ENCODE measurements at places on chromosomes 3 and 15.
A peak's percentile ranks its signal among the peaks of the same experiment; 100 is the strongest.

- DNase-seq = no peak
Observed at GRCh38 chr3:106530367-106530766, 661.6 kb upstream of the CBLB start.

GRCh38 chr15:57156210-57156884 is 220.0 kb upstream of the CGNL1 start:
- DNase-seq = no peak

DNA sequence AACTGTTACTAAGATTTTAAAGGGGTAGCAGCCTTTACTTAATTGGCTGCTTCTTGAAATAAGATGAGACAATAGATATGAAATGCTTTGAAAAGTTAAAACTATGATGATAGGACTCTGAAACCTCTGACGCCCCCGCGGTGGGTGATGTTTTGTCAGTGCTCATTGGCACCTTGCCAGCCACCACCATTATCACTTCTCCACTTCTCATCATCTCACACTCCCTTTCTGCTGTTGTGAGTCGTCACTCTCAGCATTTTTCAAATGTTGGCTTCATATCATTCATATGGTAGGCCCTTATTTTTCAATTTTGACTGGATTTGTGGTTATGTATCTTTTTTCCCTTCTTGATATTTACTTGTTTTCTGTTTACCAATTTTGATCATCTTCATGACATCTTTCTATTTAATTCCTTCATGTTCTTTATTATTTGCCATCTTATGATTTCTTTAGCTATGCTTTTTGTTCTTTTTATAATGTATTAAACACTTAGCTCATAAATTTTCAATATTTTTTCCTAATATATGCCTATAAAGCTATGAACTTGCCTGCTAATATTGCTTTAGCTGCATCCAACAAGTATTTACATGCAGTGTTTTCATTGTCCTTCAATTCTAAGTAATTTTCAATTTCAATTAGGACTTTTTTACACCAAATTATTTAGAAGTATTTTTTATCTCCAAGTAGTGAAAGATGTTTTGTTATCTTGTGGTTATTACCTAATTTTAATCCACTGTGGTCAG is 30.3 kb upstream of the SKOR1 start:
- no peak for DNase-seq

GRCh38 chr15:48266024-48266689 is 60.1 kb downstream of the SLC12A1 start:
- DNase-seq = no peak

DNA sequence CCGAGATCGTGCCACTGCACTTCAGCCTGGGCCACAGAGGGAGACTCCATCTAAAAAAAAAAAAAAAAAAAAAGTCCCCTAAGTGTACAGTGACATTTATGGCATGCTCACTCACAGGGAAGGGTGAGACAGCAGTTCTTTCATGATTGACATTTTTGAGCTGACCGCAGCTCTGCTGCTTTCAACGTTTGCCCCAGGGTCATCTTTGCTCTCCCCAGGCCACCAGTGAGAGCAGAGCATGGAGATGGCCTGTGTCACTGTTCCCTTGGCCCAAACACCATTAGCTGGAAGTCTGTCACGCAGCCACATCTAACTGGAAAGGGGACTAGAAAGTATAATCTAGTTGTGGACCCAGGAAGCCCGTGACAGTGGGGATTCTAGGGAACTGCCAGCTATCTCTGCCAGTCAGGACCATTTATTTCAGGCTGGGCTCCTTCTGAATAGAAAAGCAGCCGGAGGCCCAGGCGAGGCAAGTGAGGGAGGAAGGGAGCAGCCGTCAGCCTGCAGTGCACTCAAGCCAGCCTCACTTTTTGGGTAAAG is 193.4 kb upstream of the HES1 start:
- peak; percentile 93 for DNase-seq

DNA sequence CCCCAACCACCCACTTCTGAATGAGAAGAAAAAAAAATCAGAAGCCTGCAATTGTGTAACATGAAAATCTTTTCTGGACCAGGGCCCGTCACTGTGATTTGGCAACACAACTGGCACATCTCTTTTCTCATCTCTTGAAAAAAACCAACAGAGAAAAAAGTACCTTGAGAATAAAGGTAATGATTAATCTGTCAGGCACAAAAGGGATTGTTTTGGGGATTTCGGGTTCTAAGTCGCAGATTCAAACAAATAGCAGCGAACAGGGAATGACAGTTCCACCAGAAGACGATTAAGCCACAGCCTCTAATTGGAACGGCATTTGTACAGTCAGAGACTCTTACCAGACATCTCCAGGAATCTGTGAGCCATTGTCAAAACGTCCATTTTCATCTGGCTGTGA is at the start of gene AQP9:
Gene AQP9, plus strand, starts transcription at position 276 of the 400 bp plus-strand sequence. CDS start 185 bp downstream, outside the sequence.
- DNase-seq = no peak

- DNase-seq = no peak
Observed at GRCh38 chr15:100905850-100906249, 13.3 kb upstream of the LRRK1 start.

- DNase-seq = peak; percentile 85
Observed at GRCh38 chr3:160084998-160085397, 96.4 kb downstream of the IL12A start.

GRCh38 chr3:38117748-38118420 is 19.0 kb downstream of the ACAA1 start:
- DNase-seq = peak; percentile 56

DNA sequence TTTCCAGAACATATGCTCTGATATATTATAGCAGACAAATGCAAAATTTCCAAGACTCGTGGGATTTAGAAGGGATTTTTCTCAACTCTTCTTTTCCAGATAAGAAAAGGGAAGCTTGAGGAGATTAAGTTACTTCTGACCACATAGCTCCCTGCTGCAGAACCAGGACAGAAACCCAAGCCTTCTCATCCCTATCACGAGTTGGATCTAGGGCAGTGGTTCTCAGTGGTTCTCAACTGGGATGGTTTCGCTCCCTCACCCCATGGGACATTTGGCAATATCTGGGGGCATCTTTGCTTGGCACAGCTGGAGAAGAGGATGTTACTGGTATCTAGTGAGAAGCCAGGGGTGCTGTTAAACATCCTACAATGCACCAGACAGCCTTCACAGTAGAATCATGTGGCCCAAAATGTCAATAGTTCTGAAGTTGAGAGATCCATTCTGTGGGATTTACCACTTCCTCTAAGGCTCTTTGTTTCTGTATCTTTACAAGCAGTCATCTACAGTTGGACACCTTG is 64.2 kb downstream of the LIPC start:
- no peak for DNase-seq

- DNase-seq = no peak
Observed at GRCh38 chr3:46863261-46863782, at the start of gene MYL3. MYL3 (minus strand) TSS chr3:46863444; CDS start chr3:46863390, 54 bp downstream.

- no peak for DNase-seq
Observed at GRCh38 chr3:58612830-58613229, 35.6 kb upstream of the FAM107A start.

DNA sequence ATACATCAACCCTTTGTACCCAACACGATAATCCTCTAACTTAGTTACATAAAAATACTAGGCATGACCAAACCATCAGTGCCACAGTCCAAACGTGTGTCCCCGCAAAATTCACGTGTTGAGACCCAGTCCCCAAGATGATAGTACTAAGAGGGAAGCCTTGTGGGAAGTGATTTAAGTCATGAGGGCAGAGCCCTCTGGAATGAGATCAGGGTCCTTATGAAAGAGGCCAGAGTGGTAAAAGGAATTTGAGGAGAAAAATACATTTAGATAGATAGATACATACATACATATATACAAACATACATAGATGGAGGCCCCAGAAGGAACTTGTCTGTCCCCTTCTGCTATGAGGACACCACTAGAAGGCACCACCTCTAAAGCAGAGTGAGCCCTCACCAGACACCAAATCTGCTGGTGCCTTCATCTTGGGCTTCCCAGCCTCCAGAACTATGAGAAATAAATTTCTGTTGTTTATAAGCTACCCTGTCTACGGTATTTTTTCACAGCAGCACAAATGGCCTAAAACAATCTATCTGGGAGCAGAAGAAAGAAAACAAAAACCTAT is 8.0 kb downstream of the TBC1D2B start:
- no peak for DNase-seq

DNA sequence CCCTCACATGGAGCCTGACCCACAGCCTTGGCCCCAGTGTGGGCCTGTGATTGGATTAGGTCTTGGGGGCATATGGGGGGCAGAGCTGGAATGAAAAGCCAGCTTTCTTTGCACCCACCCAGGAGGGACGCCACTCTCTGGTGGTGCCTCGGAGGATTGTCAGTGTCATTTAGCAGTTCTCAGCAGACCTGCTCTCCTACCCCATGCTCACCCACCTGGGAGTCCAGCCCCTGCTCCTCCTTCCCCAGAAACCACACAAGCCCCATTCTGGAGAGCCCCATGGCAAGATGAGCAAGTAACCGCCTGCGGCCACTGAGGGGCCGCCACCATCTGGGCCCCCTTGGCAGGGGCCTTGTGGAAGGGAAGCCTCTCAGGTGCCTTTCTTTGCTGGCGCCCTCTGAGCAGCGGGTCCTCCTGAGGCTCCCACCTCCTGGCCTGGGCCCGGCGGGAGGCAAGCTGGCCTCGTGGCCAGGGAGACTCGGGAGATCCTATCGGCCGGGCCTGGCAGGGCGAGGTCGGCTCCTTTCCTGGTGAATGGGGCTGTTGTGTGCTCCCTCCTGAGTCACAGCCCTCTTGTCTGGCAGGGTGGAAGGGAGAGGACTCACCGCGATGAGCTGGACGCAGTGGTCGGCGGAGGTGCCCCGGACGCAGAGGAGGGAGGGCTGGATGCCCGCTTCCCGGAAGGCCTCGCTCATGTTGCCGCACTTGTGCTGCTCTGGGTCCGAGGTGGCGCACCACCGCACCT is 2.3 kb downstream of the MELTF start:
- DNase-seq = peak; percentile 80

DNA sequence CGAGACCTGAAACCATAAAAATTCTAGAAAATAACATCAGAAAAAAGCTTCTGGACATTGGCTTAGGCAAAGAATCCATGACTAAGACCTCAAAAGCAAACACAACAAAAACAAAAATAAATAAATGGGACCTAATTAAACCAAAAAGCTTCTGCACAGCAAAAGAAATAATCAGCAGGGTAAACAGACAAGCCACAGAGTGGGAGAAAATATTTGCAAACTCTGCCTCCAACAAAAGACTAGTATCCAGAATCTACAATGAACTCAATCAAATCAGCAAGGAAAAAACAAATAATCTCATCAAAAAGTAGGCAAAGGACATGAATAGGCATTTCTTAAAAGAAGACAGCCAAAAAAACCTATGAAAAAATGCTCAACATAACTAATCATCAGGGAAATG is 59.6 kb downstream of the DNAH12 start:
- DNase-seq = no peak

DNA sequence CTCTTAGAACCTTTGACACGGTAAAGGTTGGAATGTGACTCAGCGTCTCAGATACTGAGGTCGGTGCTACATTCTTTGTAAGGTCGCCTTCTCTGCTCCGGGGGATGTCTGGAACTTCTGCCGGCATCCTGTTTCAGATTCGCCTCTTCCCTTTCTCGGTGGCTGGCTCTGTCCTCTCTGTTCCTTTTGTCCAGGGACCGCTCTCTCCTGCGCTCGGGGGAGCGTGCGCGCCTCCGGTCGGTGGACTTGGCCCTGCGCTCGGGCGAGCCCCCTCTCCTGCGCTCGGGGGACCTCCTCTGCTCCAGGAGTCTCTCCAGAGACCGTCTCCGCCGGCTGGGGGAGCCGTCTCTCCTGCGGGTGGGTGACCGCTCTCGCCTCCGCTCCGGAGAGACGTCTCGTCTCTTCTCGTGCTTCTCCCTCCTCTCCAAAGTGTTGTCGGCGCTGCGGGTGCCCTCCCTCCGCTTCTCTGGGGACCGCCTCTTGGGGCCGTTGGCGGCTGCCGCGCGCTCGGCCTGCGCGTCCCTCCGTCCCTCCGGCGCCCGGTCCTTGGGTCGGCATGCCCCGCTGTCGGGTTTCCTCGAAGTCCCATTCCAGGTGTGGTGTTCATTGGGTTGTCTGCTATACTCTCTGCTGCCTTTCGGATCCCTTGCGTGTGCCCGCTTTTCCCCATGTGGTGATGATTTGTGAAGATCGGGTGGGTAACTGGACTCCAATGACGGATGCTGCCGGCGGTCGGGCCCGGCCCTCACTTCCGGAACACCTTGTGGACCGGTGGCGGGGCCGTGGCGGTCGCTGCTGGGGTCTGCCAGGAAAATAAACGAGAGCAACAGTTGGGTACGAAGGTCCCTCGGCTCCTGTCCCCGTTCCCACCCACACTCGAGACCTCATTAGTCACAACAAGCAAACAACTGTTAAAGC is 668.8 kb upstream of the ADAMTS9 start:
- DNase-seq = no peak

- no peak for DNase-seq
Observed at GRCh38 chr15:23645371-23646164, 2.1 kb downstream of the MAGEL2 start.

- peak; percentile 47 for DNase-seq
Observed at GRCh38 chr3:101963902-101964362, 114.6 kb downstream of the NFKBIZ start.

DNA sequence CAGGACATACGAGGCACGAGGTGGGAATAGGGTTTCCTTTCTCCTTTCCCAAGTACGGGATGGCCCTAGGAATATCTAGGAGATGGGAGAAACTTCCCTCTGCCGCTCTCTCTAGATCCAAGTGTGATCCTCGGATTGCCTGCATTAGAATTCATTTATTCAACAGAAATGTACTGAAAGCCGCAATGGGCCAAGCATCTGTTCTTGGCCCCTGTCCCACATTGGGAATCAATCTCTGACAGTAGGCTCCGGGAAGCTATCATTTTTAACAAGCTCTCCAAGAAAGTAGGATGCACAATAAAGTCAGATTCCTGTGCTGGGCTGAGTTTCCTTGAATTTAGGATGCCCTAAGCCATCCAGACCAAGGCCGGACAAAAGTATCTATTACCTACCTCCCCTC is 37.2 kb upstream of the CA12 start:
- no peak for DNase-seq

GRCh38 chr3:143352850-143353550 is 233.4 kb downstream of the CHST2 start:
- DNase-seq = no peak

Data from PC-9 (cell line).